ENCODE measurements at places on chromosomes 3 and 15.
A peak's percentile ranks its signal among the peaks of the same experiment; 100 is the strongest.

- peak; percentile 10 for DNase-seq
Measured at GRCh38 chr3:57077630-57078343, 17.3 kb downstream of the SPATA12 start.

DNA sequence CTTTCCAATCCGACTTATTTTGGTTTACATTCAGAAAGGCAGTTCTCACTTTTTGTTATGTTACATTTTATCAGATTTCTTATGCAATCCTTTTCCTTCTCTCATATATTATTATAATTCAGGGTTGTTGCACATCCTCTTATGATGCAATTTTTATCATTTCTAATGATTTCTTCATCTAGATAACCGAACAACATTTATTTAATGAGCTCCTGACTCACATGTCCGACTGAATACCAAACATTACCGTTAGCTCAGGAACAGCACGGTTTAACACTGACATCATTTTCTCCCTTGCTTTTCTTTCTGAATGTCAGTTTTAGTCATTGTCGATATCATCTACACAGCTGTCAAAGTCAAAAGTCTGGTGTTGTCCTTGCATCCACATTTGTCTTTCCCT lies 199.2 kb downstream of the BCHE start:
- no peak for DNase-seq

DNA sequence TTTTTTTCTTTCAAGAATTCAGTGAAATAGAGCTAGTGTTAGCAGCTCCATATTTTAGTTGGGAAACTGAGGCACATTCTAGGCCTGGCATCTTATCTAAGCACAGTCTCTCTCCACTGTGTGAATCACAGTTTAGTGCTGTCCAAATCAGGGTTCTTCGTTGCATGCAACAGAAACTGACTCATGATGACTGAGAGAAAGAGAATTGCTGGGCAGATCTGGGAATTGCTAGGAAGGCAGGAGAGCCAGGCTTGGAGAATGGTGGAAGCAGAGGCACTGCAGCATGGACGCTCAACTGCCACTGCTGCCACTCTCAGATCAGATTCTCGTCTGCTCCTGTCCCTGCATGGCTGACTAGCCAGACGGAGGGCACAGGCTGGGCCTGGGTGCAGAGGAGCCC lies 40.7 kb upstream of the CHST2 start:
- DNase-seq = no peak

DNA sequence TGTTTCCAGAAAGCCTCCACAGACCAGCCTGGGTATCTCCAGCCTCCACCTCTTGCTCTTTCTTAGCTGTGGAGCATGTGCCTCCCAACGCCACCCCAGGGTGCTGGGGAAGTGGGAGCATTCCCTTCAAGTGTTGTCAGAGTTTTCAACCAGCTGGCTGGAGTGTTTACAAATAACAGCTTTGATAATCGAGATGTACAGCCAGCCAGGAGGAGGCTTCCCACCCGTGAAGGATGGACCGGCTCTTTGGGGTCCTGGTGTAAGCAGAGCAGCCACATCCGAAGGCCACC lies 8.5 kb upstream of the OXTR start:
- no peak for DNase-seq

DNA sequence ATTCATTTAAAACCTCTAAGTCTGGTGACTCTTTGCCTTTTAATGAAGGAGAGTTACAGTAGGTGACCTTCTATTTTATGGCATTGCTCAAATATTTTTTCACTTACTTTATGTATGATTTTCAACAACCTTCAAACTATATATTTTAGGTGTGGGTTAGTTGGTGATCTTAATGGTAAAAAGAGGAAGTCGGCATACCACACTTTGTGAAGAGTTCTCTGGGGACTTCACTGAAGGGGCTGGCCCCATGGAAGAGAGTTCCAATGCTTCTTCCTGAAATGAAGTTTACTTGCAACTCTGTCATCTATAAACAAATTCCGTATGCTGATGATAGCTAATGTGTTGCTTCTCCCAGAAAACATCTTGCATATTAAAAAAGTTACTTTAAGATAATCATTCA lies 647.0 kb upstream of the SGO1 start:
- no peak for DNase-seq

GRCh38 chr3:149263856-149264255 lies 42.2 kb upstream of the CP start:
- DNase-seq = no peak

- no peak for DNase-seq
Measured at GRCh38 chr3:58353722-58354553, 21.2 kb downstream of the PXK start.

- no peak for DNase-seq
Measured at GRCh38 chr15:77340245-77340644, 79.7 kb downstream of the PEAK1 start.

DNA sequence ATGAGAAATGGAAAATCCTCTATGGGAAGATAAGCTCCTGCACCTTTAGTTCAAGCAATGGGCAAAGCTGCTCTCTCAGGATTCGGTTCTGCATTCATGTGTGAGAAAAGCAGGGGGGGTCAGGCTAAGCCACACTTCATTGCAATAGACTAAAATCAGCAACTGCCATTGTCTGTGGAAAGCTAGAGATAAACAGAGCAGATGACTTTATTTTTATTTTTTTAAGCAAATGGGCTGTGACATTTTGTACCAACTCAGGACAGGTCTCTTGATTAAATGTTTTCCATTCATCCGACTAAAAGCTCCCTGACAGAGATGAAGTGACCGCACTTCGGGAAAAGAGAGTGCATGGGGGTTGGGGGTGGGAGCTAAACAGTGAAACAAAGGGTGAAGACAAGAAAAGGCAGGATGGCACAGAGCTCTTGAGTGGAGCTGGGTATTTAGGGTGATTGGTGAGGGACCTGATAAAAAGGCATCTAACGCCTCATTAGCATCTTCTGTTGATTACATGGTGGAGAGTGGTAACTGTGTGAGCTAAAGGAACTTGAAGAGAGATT lies 987.4 kb downstream of the TUSC7 start:
- no peak for DNase-seq

DNA sequence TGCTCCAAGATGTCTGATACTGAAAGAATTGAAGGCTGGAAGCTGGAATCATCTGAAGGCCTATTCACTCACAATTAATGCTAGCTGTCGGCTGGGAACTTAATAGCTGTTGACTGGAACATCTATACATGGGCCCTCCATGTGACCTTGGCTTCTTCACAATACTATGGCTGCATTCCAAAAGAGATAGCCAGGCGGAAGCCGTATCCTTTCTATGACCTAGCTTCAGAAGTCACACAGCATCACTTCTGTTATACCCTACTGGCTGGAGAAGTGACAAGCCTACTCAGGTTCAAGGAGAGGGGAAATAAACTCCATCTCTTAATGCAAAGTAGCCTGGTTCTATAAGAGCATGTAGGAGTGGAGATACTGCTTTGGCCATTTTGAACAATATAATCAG lies 50.9 kb upstream of the SPRED1 start:
- DNase-seq = no peak

DNA sequence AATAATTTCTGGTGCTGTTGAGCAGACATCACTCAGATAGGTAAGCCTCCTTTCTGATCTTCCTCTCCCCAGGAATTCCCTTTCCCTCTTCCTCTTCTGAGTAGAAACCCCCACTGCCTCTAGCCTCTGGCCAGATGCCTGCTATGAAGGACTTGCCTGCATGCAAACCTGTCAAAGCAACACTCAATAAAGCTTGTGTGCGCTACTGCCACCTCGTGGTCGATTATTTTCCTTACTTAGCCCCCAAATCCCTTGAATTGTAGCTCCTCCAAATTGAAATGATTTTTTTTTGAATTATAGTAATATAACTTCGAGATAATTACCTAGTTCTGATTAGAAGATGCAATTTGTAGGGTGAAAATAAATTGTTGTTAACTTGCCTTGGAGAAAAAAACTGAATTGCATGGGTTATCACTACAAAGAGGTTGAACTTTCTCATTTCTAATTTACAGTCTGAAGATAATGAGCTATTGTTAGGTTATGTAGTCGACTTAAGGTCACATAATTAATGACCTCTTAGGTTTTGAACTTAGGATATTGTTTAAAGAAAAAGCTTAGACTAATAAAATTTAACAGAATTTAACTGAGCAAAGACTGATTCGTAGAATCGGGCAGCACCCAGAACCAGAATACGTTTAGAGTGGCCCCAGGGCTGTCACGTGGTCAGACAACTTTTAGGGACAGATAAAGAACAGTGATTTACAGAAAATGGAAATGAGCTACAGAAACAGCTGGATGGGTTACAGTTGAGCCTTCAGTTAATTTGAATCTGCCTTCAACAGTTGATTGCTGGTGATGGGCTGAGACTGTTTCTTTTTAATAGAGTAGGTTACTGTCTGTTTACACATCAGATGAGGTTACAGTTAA lies 269.3 kb downstream of the ARPP21 start:
- DNase-seq = no peak

GRCh38 chr15:65020419-65020818 lies 9.0 kb downstream of the MTFMT start:
- no peak for DNase-seq

- DNase-seq = no peak
Measured at GRCh38 chr15:28026764-28027713, 72.1 kb downstream of the OCA2 start.

DNA sequence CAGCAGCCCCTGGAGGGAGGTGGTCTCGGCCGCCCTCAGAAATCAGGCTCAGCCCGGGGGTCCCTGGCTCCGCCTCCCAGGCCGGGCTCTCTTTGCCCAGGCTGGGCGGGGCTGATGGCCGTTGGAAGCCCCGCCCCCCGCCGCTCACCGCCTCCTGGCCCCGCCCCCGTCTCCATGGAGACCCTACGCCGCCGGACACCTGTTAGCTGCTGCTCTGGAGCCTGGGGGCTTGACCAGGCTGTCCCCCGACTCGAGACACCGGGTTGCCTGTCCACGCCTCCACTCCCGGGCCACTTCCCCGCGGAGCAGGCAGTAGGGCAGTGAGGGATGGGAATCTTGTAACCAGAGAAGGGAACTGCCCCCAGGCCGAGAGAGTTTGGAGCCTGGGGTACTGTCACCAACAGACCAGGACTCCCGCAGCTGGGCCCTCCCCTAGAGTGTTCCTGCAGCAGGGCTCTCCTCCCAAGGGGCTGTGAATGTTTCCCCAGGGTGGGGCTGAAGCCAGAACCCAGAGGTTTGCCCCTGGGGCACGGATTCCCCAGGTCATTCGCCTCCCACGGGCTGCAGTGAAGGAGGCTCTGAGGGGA lies 27.8 kb upstream of the RPL32 start:
- DNase-seq = no peak

DNA sequence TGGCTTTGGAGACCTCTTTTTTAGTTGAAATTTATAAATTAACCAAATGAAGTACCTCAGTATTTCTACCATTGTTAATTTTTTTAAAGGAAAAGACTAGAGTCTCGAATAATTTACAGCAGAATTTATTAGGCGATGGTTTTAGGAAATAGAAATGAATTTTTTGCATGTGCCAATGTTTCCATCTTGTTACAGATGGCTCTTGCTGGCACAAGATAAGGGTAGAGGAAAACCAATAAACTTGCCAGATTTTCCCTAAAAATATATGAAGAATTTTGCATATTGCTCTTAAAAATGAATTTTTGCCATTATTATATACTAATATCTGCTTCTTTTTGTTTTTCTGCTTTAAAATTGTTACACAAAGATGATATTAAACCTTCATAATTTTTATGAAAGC lies 380.7 kb downstream of the NLGN1 start:
- DNase-seq = no peak

- no peak for DNase-seq
Measured at GRCh38 chr3:183158113-183158512, 4.4 kb downstream of the LAMP3 start.

DNA sequence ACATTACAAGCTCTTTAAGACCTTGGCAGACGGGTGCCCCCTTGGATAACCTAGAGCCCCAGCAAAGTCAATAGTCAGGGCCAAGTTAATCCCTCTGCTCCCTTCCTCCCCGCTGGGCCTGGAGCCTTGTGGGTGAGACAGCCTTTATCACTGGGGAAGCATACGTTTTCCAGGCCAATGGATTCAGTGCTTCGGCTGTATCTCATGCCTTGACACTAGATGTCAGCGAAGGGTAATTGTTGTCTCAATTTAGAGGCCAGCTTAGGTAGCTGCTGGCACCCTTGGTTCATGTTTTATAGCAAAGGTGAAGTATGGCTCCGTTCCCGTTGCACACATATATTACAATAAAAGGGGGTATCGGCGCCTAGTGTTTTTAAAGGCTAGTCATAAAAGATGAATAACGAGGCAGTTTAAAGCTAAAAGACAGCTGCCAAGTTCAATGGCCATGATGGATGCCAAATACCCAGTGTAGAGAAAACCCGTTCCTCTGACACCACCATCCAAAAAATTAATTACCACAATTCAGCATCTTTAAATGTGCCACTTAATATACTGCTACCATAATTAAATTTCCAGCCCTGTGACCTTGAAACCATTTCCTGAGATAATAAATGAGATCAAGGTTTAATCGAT lies 52.3 kb upstream of the BNIP2 start:
- DNase-seq = no peak

- DNase-seq = no peak
Measured at GRCh38 chr15:98878172-98878571, 129.4 kb downstream of the PGPEP1L start.

DNA sequence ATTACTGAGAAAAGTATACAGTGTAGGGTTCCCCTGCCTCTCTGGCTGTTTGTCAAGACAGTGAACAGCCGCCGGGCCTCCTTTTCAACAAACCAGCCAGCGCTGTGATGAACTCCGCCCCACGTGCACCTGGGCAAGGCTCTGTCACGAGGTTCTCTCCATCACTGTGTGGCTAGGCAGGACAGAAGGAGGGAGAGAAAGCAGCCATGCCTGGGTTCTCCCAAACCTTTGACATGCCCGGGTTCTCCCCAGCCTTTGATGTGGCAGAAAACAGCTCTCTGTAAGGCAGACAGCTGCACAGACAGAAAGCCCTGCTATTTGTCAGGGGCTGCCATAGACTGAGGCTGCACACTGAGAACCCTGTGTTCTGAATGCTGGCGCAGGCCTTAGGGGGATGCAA lies 101.4 kb upstream of the TRPM1 start:
- no peak for DNase-seq

DNA sequence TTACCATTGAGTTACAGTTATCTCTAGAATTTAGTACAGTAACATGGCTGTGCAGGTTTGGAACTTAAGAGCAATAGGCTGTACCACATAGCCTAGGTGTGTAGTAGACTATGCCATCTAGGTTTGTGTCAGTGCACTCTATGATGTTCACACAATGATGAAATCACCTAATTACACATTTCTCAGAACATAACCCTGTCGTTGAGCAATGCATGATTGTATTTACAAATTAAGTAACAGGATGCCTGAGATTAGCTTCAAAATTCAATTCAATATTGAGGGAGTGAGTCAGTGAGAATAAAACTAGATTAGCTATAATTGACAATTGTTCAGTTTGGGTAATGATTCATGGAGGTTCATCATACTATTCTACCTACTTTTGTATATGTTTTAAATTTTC lies 633.8 kb downstream of the IGSF11 start:
- no peak for DNase-seq

- DNase-seq = no peak
Measured at GRCh38 chr3:35793667-35794066, 154.3 kb downstream of the ARPP21 start.

DNA sequence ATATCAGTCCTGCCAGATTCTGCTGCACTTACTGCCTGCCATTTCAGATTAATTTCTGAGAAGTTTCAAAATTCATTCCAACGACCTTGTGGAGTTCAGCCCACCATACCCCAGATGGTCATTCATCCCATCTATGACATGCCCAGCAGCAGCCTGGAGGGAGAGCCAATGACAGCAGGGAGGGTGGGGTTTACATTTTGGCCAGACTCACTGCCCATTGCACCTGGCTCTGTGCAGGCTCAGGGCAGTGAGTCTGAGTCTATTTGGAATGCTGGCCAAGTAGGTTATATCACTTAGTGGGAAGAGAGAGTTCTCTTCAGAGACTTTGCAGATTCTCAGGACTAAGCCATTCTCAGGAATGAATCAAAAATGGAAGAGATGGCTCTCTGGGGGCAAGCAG lies 21.5 kb downstream of the SRPRB start:
- DNase-seq = no peak

All from posterior vena cava (tissue), 2 donors.